Caco-2 (cell line): ENCODE measurements at places on chromosomes 6 and 20. TPM values are rescaled to one million over a fixed set of nuclear protein-coding genes. Genes with fewer than 3 reads are reported as not detected.

DNA sequence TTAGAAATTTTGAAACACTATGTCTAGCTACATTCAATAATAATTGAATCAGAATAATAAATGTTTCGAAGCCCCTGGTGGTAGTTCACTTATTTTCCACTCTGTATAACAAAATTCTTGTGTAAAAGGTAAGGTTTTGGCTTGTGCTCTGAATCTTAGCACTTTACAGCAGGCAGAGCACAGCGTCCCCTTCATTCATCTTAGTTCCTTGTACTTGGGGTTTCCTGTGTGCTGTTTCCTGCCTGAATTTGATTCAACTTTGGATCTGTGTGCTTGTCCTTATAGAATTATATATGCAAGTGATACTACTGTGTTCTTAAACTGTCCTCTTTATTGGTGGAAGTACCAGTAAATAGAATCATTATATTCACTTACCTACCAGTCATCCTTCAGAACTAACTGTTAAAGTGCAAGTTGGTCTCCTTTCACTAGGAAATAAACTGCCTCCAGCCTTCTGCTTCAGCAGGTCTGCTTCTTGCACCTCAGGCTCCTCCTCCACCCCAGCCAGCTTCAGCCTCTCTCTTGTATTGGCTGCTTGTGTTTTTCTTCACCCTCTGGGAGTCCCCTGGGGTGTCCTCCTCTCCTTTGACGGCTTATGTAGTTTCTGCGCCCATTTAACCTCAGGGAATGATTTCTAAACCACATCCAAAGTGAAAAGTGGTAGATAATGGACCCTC is 28.8 kb upstream of the TULP4 start:
- H3K27me3 ChIP-seq: no peaks in the 10 kb centered on the region
- no peak for DNase-seq
- H3K27ac ChIP-seq: no peak overlapping the region
- H3K36me3 ChIP-seq: peaks cover 1% of the 10 kb centered on the region; the same call in 1 of the 2 replicates

Gene RUNX2
- total RNA-seq: not detected in 2 replicates

GRCh38 chr6:107069631-107070548 is 41.9 kb downstream of the MTRES1 start:
- DNase-seq: no peak
- no peaks in the 10 kb centered on the region for H3K27me3 ChIP-seq
- H3K27ac ChIP-seq: no peak overlapping the region
- H3K36me3 ChIP-seq: no peaks in the 10 kb centered on the region; the same call in 1 of the 2 replicates

Gene FABP7
- 0.63 TPM in 1 of 2 replicates, not detected in the other for total RNA-seq

- H3K36me3 ChIP-seq: no peaks in the 10 kb centered on the region
- H3K27me3 ChIP-seq: no peaks in the 10 kb centered on the region
- no peak overlapping the region for H3K27ac ChIP-seq
- H3K4me3 ChIP-seq: no peak overlapping the region
These were observed 327.8 kb downstream of the CENPW start for GRCh38 chr6:126667728-126668127.

Gene CYP24A1
- total RNA-seq: 3.6 and 3.7 TPM in 2 replicates

DNA sequence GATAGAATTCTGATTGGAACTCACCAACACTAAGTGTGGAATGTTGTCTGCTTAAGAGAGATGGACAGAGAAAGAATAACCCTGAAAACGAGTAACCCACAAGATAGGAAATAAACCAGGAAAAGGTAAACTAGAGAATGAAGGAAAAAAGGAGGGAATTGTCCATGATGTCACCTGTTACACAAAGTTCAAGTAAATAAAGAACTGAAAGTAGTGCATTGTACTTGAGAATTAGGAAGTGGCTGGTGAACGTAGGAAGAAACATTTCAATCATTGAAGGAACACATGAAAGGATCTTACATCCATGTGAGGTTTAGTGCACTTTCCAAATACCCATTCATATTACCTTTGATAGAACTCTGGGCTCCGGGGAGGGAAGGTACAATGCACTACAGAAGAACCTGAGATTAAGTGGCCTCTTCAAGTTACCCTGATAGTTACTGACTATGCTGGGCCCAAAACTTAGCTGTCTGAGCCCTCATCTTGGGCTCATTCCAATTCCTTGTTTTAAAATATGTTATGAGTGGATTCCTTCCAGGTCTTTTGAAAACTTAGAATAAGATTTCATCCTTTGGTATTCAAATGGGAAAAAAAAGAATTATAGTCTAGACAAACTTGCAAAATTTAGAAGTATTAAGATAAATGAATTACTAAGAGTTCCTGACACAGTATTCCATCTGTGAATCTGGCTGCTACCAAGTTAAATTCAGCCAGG is 1.1 kb upstream of the STX7 start:
- peak overlapping the region; percentile 90 for H3K27ac ChIP-seq
- H3K27me3 ChIP-seq: no peaks in the 10 kb centered on the region
- peak overlapping the region; percentile 70; the same call in 1 of the 2 replicates for H3K4me3 ChIP-seq

Gene HLA-DQA2
- total RNA-seq: not detected in 2 replicates

Gene ALDH8A1
- 0.21 and 0.29 TPM in 2 replicates for total RNA-seq

Gene TFEB
- total RNA-seq: 3.8 and 3.9 TPM in 2 replicates

GRCh38 chr6:20223141-20223540 is 10.9 kb upstream of the MBOAT1 start:
- no peaks in the 10 kb centered on the region for H3K27me3 ChIP-seq
- no peak for DNase-seq
- H3K36me3 ChIP-seq: no peaks in the 10 kb centered on the region

Gene DLK2
- total RNA-seq: 0.75 and 1.2 TPM in 2 replicates

Gene SAMD10
- total RNA-seq: 13.4 and 13.6 TPM in 2 replicates

GRCh38 chr20:6956056-6956455 is 188.6 kb downstream of the BMP2 start:
- H3K4me3 ChIP-seq: no peak overlapping the region
- DNase-seq: no peak
- H3K27me3 ChIP-seq: no peaks in the 10 kb centered on the region
- no peaks in the 10 kb centered on the region for H3K36me3 ChIP-seq

GRCh38 chr20:59223182-59223601 is 59.6 kb downstream of the ZNF831 start:
- H3K36me3 ChIP-seq: no peaks in the 10 kb centered on the region
- peaks cover 2% of the 10 kb centered on the region; the same call in 1 of the 2 replicates for H3K27me3 ChIP-seq
- peaks cover 6% of the 10 kb centered on the region; the same call in 1 of the 2 replicates for H3K4me1 ChIP-seq
- H3K27ac ChIP-seq: no peak overlapping the region
- DNase-seq: no peak

Gene PTCHD4
- total RNA-seq: not detected in 2 replicates

GRCh38 chr6:70080443-70081070 is 214.2 kb downstream of the COL19A1 start:
- no peaks in the 10 kb centered on the region for H3K27me3 ChIP-seq
- no peak overlapping the region for H3K4me3 ChIP-seq
- H3K4me1 ChIP-seq: no peaks in the 10 kb centered on the region
- no peak overlapping the region for H3K27ac ChIP-seq
- H3K36me3 ChIP-seq: no peaks in the 10 kb centered on the region

Gene CYP21A2
- total RNA-seq: not detected in 2 replicates

Gene TMC2
- total RNA-seq: not detected in 2 replicates

DNA sequence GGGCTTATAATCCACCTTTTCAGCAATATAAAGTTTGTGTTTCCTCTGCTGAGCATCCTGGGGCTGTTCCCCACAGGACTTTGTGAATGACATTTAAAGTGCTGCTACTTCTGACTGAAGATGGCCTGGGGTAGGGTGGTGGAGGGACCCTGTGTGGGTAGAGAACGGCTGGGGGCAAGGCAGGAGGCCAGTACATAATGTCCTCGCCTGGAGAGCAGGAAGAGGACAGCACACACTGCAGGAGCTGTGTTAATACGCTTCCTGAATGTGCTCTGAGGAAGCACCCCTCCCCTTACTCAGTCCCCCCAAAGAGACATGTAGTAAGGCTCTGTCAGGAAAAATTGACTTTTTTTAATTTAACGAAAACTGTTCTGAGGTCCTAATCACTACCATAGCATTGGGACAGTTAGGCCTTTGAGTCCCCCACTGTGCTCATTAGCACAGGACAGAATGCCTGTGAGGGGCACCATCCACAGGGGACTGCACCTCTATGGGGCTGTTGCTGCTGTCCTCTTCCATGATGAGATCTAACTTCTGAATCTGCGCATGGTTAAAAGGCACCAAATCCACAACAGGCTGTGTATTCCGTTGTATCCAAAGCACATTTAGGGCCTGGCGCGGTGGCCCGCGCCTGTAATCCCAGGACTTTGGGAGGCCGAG is 68.5 kb downstream of the LYRM4 start:
- H3K4me3 ChIP-seq: no peak overlapping the region
- H3K4me1 ChIP-seq: peaks cover 17% of the 10 kb centered on the region
- H3K27ac ChIP-seq: peak overlapping the region; percentile 50
- H3K27me3 ChIP-seq: no peaks in the 10 kb centered on the region

Gene CRISP3
- not detected in 2 replicates for total RNA-seq

DNA sequence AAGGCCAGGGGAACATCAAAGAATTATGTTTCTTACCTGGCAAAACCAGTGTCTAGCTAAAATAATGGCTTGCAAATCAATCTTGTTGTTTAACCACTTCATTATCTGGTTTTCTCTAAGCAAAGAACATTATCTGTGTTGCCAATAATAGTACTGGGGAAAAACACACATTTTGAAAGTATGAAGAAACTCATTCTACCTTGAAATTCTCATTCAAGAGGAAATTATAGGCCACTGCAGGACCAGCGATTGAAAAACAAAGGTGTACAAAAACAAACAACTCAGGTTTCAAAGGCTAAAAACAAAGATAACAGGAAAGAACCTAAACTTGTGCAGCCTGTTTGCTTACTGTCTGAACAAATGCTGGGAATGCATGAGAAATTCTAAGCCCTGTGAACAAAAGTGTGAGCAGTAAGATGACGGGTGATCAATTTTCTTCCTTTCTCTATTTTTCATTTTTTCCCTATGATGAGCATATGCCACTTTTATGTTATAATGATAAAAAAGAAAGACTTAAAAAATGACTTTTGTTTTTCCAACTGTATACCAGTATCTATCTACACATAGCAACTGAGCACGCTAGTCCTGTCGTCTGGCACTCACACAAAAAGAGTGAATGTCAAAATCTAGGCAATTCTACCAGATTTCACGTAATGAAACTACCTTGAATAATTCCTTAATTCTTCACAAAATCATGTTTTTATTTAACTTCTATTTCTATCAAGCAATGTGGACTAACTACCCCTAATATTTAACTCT is 117.9 kb downstream of the SGK1 start:
- no peaks in the 10 kb centered on the region for H3K36me3 ChIP-seq
- peak; percentile 56 for DNase-seq
- peaks cover 56% of the 10 kb centered on the region for H3K4me1 ChIP-seq

DNA sequence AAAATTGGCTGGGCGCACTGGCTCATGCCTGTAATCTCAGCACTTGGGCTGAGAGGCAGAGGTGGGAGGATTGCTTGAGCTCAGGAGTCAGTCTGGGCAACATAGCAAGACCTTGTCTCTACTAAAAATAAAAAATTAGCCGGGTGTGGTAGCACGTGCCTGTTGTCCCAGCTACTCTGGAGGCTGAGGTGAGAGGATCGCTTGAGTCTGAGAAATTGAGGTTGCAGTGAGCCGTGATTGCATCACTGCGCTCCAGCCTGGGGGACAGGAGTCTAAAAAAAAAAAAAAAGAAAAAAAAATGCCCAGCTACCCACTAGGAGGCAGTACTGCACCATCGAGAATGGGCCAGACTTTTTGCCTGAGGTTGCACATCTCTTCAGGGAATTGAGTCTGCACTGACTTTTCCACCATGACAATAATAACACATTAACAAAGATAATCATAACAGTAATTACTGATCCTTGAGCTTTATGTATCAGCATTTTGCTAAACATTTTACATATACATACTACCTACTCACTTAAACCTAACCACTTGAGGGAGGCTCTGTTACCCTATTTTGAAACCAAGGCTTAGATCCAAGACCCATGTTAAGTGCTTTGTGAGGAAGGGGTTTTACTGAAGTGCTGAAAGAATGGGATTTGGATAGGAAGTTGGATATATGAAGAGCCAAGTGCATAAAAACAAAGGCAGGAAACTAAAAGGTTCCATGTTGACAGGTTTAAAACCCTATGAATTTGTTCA is 21.0 kb downstream of the SRSF3 start:
- no peak overlapping the region for H3K4me3 ChIP-seq
- H3K27me3 ChIP-seq: no peaks in the 10 kb centered on the region
- no peak overlapping the region for H3K27ac ChIP-seq
- no peak for DNase-seq

DNA sequence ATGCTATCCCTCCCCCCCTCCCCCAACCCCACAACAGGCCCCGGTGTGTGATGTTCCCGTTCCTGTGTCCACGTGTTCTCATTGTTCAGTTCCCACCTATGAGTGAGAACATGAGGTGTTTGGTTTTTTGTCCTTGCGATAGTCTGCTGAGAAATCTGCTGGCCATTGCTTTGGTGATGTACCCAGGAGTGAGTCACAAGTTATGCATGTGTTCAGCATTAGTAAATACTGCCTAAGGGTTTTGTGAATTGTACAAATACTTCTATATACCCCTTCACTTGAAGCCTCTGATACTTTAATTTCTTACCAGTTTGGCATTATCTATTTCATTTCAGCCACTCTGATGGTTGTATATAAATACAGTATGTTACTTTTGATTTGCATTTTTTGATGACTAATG is 711.3 kb upstream of the GJE1 start:
- DNase-seq: no peak
- H3K4me3 ChIP-seq: no peak overlapping the region
- H3K4me1 ChIP-seq: no peaks in the 10 kb centered on the region
- no peaks in the 10 kb centered on the region for H3K36me3 ChIP-seq

DNA sequence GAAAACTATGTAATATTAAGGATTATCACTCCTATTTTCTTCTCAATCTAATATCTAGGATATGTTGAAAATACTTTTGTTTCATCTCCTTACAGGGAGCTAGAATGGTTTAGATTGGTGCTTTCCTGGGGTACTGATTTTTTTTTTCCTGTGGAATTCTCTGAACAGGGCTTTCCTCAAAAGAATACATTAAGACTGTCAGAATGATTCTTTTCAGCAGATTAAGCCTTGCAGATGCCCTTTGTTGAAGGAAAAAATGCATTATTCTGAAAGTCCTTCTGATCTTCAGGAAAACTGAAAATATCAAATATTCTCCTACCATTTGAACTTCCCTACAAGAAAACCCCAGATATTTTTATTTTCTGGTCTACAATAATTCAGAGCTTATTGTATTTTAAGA is 178.9 kb downstream of the SOX4 start:
- no peak for DNase-seq
- H3K4me3 ChIP-seq: no peak overlapping the region
- no peaks in the 10 kb centered on the region for H3K36me3 ChIP-seq
- H3K27ac ChIP-seq: no peak overlapping the region
- H3K4me1 ChIP-seq: no peaks in the 10 kb centered on the region
- H3K27me3 ChIP-seq: no peaks in the 10 kb centered on the region

DNA sequence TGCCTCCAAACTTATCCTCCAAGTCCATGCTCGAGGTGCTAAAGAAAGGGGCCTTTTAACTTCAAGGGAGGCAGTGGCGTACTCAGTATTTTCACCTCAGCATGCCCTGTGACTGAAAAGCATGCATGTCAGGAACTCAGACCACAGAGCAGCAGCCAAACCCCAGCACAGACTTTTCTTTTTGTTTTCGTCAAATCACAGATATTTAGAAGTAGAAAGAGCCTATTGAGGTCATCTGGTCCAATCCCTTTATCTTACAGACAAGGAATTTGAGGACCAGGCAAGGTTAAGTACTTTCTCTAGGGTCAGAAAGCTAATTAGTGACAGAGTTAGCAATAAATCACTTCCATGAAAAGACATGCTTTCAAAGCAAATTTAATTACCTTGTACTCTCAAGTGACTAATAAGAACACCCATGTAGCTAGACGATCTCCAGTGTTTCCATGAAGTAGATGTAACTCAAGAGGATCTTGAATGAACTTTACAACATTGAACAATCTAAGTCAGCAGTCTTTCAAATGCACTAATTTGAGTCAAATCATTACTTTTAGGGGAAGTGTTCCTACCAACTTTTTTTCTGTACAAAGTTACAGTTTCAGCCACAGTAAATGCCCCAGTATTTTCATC is 35.9 kb downstream of the MOXD1 start:
- no peak for DNase-seq
- no peaks in the 10 kb centered on the region for H3K4me1 ChIP-seq
- H3K27ac ChIP-seq: no peak overlapping the region
- no peaks in the 10 kb centered on the region for H3K36me3 ChIP-seq
- H3K4me3 ChIP-seq: no peak overlapping the region

Gene PPIL1
- 57.7 and 61.2 TPM in 2 replicates for total RNA-seq
